Fibroblast of skin of left biceps (primary cell): ENCODE measurements at places on chromosomes 3 and 15.

- DNase-seq: no peak
Measured at GRCh38 chr3:182605882-182606611, 187.3 kb upstream of the ATP11B start.

DNA sequence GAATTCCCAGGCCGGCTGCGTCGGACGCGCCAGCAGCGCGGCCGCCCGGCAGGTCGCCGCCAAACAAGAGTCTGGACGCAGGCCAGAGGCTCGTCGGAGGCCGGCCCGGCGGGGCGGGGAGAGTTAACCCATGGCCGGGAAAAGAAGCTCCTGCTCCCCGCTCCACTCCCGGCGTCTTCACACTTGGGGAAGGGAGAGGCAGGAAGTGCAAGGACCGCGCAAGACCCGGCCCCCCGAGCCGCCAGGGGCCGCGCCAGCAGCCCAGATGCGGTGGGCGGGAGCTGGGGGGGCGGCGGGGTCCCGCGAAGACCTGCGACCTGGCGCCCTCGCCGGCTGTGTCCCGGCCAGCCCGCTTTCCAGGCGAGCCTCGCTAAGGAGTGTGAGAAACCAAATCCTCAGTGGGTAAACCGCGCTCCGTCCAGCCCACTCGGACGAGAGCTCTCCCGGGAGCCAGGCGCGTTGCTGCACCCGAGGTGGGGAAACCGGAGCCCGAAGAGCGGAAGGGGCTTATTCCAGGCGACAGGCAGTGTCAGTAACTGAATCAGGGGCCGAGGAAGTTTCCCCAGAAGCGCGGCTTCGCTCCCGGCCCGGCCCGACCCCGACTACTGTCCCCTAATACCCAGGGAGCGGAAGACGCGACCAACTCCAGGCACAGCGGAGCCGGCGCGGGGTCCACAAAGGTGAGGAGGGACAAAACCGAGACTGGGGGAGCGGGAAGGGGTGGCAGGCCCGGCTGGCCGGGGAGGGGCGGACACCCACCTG is 721 bp downstream of the ADAMTS7 start:
- no peak for DNase-seq

GRCh38 chr3:196186651-196187573 is 24.3 kb downstream of the ZDHHC19 start:
- no peak for DNase-seq

DNA sequence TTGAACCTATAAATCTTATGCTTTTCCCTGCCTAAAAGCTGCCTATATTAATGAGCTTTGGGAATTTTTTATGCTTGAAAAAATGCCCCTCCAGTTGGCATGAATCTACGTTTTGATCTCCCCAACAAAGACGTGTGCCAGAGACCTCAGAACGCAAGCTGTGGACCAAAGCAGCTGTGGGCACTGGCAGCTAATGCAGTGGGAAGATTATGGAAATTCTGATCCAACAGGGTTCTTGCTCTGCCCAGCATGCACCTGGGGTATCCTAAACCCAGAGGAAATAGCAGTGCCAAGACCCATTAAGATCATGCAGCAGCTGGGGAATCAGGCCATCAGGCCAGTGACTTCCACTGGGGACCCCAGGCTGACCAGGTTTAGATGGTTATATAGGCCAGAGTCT is 423.0 kb downstream of the ZBBX start:
- DNase-seq: no peak

- DNase-seq: no peak
Measured at GRCh38 chr3:5494905-5495519, 307.5 kb downstream of the EDEM1 start.
